Left renal cortex interstitium (tissue), 4 donors: ENCODE measurements at places on chromosomes 16 and 17.

- DNase-seq, result no peak
Measured at GRCh38 chr17:71600137-71600789, 520.6 kb upstream of the SOX9 start.

- no peak for DNase-seq
Measured at GRCh38 chr17:82152114-82152513, 54.1 kb upstream of the FASN start.

DNA sequence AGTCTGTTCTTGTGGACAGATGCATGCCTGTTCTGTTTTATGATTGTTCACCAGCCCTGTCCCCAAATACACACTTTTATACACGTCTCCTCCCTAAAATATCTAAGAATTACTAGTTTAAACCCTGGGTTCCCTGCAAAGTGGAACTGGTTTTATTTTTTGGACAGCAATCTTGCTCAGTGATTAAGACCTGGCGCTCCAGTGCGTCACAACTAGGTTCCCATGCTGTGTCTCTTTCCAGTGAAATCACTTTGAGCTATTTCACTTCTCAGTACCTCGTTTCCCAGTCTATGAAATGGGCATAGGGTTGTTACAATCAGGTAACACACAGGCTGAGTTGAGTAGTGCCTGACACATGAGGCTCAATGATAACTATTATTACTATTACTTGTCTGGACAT lies 1.1 kb downstream of the CEP20 start:
- no peak for DNase-seq

DNA sequence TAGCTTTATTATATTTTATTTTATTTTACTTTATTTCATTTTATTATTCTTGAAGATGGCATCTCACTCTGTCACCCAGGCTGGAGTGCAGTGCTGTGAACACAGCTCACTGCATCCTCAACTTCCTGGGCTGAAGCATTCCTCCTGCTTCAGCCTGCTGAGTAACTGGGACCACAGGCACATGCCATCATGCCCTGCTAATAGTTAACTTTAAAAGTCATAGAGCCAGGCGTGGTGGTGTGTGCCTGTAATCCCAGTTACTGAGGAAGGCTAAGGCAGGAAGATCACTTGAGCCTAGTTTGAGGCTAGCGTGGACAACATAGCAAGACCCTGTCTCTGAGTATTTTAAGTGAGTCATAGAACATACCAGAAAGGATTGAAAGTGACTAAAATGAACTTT lies 38.7 kb downstream of the ESRP2 start:
- no peak for DNase-seq

GRCh38 chr16:17939723-17940122 lies 396.8 kb downstream of the NPIPA8 start:
- no peak for DNase-seq

- DNase-seq, result no peak
Measured at GRCh38 chr17:65181237-65182061, 44.3 kb downstream of the RGS9 start.

GRCh38 chr17:28133562-28133970 lies 91.1 kb downstream of the NLK start:
- no peak for DNase-seq

GRCh38 chr17:78272181-78272913 lies 40.9 kb downstream of the TMEM235 start:
- DNase-seq, result peak; percentile 71

DNA sequence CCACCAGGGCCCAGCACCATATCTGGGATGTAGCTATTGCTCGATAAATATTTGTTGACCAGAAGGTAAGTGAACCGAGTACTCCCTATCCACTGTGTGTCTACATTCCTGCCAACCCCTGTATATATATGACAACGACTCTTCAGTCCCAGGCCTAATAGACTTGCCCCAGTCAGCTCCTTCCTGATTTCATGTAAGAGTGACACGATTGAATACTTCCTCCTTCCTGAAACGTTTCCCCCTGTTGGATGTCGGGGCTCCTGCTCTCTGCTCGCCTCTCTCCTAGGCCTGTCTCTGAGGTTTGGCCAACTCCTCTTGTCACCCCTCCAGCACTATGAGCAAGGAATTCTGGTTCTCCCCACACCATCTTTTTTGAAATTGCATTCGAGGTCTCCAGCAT lies 178.9 kb downstream of the PRKCA start:
- no peak for DNase-seq

DNA sequence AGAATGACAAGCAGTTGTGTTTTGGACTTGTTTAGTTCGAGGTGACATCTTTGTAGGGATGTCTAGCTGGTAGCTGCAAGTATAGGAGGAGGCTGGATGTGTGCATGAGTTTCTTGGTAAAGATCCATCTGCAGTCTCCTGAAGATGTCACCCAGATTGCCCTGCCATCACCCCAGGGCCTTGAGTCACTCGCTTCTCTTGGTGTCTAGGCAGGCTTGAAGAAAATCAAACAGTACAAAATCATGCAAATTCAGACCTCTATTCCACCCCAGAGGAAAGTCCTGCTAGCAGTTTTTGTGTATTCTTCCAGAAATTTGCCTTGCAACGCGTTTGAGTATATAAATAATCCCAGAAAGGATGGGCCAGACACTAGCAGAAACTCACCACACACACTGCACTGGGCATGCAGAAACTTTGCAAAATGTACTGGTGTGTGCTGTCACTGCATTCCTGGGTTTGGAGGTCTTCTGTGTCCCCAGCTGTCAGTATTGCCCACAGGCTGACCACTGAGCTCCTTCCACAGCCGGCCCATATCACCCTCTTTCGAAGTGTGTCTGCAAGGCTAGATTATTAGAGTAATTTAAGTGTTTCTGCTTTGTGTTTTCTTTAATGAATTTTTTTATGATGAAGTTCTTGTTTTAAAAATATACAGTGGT lies 51.5 kb downstream of the TENT4B start:
- DNase-seq, result no peak

DNA sequence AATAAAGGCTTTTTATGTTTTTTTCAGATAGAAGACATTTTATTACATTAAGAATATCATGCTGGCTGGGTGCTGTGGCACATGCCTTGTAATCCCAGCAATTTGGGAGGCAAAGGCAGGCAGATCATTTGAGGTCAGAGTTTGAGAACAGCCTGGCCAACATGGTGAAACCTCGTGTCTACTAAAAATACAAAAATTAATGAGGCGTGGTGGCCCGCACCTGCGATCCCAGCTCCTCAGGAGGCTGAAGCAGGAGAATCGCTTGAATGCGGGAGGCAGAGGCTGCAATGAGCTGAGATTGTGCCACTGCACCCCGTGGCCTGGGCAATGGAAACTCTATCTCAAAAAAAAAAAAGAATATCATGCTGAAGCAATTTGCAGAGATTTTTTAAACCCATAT lies 29.1 kb upstream of the HAPSTR1 start:
- no peak for DNase-seq

DNA sequence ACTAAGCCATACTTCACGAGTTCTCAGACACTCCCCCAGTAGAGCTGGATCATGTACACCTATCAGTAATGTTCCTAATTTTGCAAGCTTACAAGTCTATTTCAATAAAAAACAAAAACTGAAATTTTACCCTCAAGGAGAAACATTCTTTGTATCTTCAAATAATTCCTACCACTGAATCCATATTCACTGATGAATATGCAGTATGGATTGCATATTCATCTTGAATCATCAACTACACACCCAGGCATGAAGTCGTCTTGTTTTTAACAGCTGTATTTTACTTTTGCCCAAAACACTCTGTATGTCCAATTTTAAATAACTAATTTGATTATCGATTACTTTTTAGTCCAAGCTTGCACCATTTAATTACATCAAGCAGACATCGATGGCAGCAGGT lies 31.8 kb downstream of the ZDHHC7 start:
- DNase-seq, result no peak

DNA sequence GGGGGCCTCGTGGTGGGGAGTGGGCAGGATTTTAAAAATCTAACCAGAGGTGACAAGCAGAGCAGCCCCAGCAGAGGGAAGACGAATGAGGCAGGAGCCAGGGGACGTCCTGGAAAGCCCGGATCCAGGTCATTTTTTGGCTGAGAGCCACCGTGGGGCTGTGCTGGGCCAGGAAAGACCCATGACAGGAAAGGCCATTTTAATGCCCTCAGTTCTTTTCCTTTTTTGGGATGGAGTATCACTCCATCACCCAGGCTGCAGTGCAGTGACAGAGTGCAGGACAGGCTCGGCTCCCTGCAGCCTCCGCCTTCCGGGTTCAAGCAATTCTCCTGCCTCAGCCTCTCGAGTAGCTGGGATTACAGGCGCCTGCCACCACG lies 30.5 kb upstream of the JPH3 start:
- no peak for DNase-seq

- no peak for DNase-seq
Measured at GRCh38 chr16:9948933-9949332, 233.3 kb downstream of the GRIN2A start.

DNA sequence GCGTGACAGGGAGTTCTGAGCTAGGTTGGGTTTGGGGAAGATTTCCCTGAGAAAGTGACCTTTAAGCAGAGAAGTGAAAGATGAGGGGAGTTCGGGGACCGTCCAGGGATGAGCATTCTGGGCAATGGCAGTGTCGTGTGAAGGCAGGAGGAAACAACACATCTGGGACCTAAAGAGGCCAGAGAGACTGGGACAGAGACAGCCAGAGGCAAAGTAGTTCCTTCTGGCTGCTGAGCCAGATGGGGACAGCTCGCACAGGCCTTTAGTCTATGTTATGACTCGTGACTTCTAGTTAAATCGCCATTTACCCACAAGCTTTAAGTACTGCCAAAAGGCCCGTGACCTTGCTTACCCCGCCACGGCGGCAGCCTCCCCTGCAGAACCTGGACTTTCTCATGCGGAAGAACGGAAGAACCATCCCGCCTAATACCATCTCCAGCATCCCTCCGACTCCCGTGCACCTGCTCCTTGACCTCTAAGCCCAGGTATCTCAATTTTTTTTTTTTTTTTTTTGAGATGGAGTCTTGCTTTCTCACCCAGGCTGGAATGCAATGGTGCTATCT lies 8.5 kb upstream of the MED11 start:
- DNase-seq, result no peak

GRCh38 chr17:57552114-57552624 lies 192.9 kb downstream of the CCDC182 start:
- no peak for DNase-seq

- DNase-seq, result no peak
Measured at GRCh38 chr17:44914148-44914547, 1.2 kb downstream of the GFAP start.

- no peak for DNase-seq
Measured at GRCh38 chr16:28069971-28070794, 6.7 kb upstream of the GSG1L start.

DNA sequence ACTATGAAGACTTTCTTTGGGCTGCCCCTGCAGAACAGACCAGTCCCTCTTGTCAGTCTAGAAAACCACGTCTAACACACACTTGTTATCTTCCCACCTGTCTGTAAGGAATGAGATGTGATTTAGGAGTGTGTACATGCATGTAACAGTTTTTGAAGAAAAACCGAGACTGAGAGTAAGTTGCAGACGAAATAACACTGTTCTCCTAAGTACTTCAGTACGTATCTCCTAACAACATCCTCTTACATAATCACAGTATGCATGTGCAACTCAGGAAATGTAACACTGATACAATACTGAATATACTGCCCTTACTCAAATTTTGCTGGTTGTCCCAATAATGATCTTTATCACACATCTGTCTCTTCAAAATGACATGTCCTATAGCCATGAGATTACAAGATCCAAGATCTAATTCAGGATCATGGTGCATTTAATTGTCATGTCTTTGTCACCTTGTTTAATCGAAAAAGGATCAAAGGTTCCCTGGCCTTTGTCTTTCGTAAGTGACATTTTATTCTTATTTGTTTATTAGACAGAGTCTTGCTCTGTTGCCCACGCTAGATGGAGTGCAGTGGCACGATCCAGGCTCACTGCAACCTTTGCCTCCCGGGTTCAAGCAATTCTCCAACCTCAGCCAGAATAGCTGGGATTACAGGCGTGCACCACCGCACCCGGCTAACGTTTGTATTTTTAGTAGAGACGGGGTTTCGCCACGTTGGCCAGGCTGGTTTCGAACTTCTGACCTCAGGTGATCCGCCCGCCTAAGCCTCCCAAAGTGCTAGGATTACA lies 25.6 kb downstream of the CREBBP start:
- DNase-seq, result no peak

GRCh38 chr16:54930869-54931119 lies 129 bp downstream of the IRX5 start:
- DNase-seq, result no peak

DNA sequence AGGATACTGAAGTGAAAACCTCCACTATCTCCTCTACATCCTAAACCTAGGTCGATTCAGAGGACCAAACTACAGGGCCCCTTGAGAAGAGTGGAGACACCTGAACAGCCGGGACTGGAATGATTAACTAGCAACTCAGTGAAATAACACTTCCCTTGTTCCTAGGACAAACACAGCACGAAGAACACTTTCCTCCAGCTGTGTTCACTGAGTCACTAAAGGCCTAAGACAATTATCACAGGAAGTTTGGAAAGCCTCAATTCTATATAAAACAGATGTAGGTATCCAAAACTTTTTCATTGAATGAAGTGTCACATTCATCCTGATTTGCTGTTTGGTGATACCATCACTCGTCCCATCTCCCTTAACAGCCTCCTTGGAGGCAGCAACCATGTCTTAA lies 15.5 kb upstream of the CUEDC1 start:
- no peak for DNase-seq
